Neuronal stem cell (in vitro differentiated cells): ENCODE measurements at places on chromosomes 1 and 21.

DNA sequence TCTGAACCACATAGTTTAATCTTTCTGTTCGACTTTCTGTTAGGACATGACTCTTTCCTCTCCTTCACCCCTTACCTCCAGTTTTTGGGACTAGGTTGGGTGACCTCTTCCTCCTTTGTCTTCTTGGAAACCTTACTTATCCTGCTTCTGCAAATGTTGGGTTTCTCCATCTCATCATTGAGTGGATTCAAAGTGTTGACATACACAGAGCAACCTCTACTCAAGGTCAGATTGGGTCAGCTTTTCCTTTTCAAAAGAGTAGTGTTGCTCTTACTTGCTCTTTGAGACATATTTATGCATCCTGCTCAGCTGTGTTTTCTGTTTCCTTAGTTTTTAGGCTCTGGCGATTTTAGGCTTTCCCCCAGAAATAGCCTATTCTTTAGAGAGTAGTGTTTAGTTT is 3.7 kb downstream of the CAMTA1 start:
- DNase-seq, result no peak

GRCh38 chr21:41928621-41929220 is 25.1 kb downstream of the C2CD2 start:
- DNase-seq, result no peak

GRCh38 chr1:220928320-220928719 is 49.1 kb downstream of the HLX start:
- no peak for DNase-seq

GRCh38 chr1:11499601-11500331 is 20.8 kb downstream of the DISP3 start:
- DNase-seq, result peak; percentile 85

- no peak for DNase-seq
These were observed 210.3 kb downstream of the KCTD3 start for GRCh38 chr1:215777370-215777925.

- no peak for DNase-seq
These were observed 1.3 kb upstream of the NRIP1 start for GRCh38 chr21:15066123-15066575.

DNA sequence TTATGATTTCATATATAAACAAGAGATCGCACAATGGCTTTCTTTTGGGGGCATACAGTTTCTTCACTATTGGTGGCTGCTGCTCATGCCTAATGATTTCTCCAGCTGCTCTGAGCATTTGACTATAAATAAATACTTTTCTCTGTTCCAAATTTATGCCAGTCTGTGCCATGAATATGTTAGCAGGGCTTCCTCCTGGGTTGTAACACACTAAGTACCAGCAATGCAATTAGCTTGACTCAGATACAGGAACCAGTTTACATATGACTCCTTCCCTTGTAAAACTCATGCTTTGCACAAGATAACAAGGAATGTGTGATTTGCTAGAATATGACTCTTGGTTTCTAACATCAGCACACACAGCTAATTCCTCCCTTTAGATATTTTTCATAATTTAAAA is 1629.7 kb downstream of the NCAM2 start:
- no peak for DNase-seq

DNA sequence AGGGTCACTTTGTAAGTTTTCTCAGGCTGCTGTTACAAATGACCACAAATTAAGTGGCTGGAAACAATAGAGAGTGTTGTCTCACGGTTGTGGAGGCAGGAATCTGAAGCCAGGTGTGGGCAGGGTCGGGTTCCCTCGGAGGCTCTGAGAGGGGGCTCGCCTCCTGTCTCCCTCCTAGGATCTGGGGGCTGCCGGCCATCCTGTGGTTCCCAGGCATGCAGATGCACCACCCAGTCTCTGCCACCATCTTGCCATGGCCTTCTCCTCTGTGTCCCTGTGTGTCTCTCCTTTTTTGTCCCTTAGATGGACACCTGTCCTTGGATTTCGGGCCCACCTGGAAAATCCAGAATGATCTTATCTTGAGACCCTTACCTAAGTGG is 4.8 kb downstream of the TP73 start:
- no peak for DNase-seq

GRCh38 chr1:178540646-178541045 is 27.7 kb downstream of the TEX35 start:
- DNase-seq, result no peak

GRCh38 chr21:37783016-37783415 is 133.2 kb downstream of the KCNJ6 start:
- DNase-seq, result no peak

DNA sequence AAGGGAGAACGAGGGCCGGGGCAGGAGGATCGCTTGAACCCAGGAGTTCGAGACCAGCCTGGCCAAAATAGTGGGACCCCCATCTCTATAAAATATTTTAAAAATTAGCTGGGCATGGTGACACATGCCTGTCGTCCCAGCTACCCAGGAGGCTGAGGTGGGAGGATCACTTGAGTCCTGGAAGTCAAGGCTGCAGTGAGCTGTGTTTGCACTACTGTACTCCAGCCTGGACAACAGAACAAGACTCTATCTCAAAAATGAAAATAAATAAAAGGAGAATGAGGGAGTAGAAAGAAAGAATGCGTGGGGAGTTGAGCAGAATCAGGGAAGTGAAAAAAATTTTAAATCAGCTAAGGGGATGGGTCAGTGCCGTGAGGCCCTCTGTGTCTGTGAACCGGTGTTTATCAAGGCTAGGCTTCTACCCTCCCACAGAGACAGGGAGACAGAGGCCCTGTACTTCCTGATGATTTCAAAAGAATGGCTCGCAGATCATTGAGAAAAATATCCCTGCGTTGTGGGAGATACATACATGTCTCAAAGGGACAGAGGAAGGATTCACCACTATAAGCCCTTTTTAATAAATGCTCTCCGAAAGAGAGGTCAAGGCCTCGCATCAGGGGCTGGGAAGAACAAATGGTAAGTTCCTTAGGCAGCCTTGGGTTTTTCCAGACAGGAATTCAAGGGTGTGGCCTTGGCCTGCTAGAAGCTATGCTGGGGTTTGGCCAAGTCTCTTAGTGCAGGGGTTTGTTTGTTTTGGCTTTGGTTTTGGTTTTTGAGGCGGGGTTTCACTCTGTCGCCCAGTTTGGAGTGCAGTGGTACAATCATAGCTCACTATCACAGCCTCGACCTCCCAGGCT is 20.7 kb downstream of the IL10RB start:
- no peak for DNase-seq

DNA sequence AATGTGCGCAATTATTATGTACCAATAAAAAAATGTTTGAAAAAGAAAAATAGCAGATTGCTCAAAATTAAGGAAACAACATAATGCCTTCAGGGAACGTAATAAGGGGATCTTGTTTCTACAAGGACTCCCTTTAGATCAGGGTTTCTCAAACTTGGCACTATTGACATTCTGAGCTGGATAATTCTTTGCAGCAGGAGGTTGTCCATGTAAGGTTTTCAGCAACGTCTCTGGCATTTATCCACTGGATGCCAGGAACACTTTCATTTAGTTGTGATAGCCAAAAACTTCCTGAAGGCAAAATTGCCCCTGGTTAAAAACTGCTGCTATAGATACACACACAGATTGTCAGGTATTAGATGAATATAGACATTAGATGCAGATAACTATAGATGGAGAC is 666.7 kb upstream of the ADAMTS5 start:
- no peak for DNase-seq

GRCh38 chr21:46454142-46454541 is 4.5 kb upstream of the DIP2A start:
- no peak for DNase-seq

DNA sequence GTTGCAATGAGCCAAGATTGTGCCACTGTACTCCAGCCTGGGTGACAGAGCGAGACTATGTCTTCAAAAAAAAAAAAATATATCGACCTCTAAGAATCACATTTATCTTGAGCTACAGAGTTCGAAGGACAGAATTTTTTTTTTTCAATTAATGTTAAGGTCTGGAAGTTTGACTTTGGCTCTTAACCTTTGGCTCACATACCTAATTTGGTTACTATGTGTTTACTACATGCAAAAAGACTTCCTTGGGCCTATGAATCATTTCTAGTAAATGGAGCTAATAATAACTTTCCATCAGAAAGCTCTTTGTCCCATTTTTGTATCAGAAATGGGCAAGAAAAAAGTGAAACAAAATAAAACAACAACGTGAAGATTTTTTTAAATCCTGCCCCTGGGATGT is 351.2 kb downstream of the SMYD3 start:
- DNase-seq, result no peak

DNA sequence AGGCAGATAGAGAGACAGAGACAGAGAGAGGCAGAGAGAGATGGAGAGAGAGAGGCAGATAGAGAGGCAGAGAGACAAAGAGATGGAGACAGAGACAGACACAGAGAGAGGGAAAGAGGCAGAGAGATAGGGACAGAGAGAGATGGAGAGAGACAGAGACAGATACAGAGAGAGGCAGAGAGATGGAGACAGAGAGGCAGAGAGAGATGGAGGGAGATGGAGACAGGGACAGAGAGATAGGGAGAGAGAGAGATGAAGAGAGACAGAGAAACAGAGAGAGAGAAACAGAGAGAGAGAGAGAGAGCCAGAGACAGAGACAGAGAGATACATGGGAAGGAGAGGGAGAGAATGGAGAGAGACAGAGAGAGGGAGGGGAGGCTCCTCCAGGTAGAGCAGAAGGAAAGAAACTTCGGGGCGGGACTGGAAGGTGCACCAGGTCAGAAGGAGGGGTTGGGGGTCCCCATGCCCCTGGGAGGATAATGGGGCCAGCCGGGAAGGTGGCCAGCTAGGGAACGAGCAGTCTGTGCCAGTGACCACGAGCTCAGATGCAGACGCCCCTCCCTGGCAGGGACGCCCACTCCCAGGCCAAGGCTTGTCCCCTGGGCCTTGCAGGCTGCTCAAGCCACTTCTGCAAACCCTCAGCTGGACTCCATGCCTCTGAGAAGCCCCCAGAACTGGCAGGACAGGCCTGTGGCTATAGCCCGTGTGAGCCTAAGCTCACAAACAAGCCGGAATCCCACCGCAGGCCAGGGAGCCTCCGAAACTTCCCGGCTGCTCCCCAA is 3.3 kb downstream of the FNDC10 start:
- no peak for DNase-seq
